ENCODE measurements at places on chromosomes 5 and 9.

DNA sequence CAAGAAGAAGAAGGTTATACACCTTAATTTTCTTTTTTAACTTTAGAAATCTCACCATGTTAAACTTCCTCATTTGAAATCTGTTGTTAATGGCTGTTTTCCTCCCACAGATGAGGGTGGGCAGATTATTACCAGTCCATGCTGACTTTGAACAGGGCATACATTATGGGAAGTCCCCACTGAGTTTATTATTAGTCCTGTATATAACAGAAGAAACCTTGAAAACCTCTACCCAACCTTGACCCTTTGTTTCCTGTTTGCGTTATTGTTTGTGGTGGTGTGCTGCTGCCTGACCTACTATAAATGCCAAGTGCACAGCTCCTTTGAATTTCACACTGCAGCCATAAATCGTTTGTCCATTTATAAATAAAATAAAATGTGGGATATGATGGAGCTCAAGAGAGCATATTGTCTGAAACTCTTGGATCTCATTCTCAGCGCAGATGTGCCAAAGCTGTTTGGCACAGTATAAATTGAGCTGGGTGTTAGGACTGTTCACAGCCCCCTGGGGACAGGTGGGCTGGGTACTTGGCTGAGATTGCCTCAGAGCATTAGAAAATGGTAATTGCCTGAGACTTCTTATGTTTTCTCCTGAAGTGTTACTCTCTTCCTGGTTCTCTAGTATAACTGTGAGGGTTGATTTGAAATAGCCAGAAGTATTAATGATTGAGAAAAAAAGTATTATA lies 139.6 kb downstream of the SPATA31D1 start:
- DNase-seq: no peak

DNA sequence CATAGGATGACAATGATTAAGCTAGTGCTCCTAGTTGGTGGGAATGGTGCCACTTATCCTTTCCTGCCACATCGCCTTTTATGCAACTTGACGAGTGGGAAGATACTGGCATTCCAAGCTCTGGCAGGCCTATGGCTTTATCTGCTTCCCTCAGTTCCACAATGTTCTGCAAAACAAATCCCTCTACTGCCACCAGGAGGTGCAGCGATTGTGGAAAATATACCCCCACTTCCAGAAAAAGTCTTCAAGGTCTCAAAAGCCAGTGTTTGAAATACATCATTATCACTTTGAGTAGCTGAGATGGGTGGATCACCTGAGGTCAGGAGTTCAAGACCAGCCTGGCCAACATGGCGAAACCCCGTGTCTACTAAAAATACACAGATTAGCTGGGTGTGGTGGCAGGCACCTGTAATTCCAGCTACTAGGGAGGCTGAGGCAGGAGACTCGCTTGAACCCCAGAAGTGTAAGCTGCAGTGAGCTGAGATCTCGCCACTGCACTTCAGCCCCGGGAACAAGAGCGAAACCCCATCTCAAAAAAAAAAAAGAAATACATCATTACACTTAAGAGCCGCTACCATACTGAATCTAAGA lies 3.4 kb downstream of the CLINT1 start:
- peak; percentile 60 for DNase-seq

DNA sequence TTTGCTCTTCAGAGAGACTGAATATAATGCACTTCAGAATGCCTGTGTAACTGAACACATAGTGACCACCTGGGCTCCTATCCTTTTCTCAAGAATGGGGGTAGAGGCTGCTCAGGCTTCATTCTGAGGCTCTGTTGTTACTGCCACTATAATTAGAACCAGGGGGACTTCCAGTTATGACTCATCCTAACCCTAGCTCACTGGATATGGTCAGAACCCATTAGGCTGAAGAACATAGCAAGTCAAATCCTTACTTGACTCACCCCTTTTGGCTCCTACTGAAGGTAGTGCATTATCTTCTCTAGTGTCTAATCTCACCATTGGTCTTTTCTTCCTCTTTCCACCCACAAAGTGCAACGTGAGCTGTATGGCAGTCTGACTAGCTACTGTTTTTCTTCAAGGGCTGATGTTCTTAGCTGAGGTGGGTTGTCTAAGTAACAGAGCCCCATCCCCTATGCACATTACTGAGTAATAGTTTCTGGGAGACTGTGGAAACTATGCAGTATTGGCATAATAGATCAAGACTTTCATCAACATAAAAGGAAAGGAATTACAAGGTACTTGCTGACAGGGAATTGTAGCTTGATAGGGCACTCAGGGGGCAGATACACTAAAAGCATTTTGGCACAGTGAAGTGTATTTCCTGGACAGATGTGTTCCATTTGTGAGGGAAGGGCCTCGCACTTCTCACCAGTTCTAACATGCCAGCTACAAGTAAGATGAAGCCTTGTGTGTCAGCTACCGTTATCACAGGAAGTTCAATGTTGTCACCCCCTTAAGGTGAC lies 431.0 kb upstream of the MEF2C start:
- DNase-seq: no peak

DNA sequence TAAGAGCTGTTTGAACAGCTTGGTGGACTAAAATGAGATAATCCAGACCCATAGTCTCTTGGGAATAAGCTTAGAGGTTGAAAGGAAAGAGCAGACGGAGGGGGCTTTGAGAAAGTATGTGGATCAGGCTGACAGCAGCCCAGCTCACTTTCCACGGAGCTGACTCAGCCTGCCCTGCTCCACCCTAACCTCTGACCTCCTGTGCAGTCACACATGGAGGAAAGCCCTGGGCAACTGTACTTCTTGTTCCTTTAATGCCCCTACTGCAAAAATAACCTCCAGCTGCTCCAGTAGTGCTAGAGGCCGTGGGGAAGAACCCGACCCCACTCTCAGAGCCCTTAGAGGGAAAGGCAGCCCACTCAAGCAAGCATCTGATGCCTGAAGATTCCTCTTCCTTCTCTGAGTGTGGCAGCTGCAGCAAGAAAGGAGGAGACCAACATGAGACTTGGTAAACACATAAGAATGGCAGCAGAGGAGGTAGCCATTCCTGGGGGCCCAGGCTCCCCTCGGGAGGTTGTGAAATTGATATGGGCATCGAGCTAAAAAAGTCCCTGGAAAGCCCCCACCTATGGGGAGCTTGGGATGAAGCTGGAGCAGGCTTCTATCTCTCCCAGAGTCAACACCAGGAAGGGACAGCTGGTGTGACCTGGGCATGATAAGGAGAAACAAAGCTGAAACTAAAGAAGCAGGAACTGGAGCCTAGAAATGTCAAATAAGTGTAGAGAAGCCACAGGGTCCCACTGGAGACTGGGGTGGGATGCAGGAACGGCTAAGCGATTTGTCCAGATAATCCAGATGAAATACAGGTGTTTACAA lies 204.3 kb downstream of the PIK3R1 start:
- no peak for DNase-seq

DNA sequence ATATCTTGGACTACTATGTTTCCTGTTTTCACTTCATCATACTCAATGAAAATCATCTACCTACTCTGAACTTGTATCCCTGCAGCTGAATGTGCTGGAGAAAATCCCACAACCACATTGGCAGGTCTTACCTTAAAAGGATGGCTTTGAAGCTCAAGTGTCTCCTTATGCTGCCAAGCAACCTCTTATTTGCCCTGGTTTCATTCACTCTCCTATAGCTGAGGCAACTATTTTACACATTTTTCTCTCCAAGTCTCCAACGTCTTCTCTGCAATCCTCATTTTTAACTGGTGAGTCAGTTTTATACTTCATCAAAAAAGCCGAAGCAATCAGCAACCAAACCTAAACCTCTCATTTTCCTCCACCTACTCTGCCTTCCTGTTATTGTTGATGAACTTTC lies 49.7 kb downstream of the POU4F3 start:
- DNase-seq: no peak

- no peak for DNase-seq
Observed at GRCh38 chr5:9294793-9295465, 250.9 kb downstream of the SEMA5A start.

DNA sequence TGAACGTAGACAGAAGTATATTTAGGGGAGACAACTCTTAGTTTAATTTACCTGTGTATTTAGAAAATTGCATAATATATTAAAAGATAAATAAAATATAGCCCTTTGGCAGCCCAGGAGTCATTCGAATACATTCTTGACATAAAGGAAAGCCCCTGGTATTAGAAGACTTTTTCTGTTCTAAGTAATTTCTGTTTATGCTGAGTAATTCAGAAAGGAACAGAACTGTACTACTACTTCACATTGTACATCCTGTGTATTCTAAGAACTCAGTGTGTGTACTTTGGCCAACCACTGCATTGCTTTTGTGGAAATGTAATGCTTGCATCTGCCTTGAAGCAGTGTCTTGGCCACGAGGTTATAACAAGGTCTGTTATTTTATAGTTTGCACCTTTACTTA lies 136.4 kb downstream of the KDM4C start:
- no peak for DNase-seq

GRCh38 chr5:108998216-108998615 lies 250.5 kb downstream of the FER start:
- DNase-seq: no peak

DNA sequence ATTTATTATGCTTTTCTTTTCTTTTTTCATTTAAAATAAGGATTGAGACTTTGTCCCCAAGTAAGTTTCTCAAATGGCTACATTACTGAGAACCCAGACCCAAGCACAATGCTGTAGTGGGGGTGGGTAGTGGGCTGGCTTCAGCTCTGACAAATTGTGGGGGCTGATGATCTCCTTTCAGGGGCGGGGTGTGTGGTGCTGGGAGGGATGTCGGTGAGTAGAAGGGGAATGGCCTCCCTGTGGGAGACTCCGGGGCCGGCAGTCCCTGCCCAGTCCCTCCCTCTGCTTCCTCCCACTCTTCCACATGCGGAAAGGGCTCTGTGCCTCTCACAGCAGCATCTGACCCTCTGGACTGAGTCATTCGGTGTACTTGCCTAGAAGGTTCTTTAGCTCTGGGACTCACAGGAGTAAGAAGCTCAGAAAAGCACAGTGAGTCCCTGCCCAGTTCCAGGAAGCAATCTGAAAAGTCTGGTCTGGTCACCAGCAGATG lies 14.3 kb downstream of the CD180 start:
- DNase-seq: no peak

DNA sequence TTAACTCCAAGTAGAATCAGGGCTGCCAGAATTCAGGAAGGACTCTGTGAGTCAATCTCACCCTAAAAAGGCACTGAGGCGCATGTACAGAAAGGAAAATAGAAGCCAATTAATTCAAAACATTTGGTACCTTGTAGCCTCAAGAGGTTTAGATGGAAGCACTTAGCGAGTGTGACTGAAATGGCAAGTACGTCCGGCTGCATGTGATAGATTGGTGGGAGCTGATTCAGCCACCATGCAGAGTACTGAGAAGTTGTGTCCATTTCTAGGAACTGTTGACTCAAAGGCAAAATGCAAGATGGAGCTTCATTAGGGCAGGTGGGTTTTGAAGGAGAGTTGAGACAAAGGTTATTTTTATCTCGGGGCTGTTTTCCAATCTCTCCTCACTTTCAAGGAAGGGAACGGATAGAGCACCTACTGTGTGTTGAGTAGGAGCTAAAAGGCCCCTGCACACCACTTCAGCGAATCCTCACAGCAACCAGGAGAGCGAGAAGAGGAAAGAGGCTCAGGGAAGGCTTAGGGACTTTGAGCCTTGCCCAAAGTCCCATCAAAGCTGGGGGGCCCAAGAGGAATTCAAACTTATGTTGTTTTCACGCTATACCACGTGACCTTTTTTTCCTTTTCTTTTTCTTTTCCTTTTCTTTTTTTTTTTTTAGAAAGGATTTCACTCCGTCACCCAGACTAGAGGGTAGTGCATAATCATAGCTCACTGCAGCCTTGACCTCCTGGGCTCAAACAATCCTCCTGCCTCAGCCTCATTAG lies 34.6 kb upstream of the CPEB4 start:
- DNase-seq: no peak

GRCh38 chr5:172420235-172420939 lies 33.9 kb downstream of the SH3PXD2B start:
- peak; percentile 1 for DNase-seq

DNA sequence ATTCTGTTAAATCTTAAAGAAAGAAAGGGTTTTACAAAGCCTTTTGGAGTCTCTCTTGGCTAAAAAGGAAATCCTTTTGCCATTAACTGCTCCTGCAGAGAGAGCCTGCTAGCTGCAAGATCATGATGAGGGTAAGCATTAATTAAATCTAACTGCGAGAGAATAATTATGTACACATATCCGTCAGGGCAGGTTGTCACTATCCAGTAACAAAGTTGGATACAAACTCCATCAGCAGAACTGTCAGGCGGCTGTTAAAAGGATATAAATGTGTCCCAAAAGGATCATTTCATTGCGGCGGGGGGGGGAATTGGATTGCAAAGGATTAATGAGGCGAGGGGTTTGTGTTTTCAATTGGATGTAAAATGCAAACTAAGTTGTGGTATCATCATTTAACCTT lies 289.3 kb downstream of the ASTN2 start:
- peak; percentile 7 for DNase-seq

DNA sequence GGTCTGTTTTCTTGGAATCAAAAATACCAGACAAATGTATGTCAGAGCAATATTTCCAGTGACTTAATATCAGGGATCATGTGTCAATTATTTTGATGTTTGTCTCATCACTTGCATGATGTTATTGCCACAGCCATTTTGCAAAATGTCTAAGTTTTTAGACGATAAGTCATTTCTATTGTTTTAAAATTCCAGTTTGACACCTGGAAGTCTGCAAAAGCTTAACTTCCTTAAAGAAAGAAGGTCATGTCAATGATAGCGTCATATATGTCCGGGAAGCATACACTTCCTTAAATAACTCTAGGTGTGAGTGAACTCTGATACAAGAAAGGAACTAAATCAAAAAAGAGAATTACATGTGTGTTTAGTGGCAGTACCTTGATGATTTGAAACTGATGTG lies 259.5 kb downstream of the EDIL3 start:
- no peak for DNase-seq

DNA sequence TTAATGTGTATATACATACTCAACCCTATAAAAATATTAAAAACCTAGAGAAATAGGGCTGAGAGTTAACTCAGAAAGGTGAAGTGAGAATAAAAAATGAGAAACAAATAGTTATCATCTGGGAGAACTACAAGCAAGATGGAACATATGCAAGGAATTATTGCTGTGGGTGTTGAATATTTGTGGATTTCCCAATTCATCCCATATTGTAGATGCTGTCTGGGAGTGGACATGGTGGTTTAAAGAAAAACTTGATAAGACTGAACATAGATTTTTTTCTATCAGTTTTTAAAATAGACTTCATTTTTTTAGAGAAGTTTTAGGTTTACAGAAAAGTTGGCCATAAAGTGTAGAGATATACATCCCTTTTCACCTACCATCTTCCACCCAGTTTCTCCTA lies 263.5 kb downstream of the SPATA31D1 start:
- no peak for DNase-seq

DNA sequence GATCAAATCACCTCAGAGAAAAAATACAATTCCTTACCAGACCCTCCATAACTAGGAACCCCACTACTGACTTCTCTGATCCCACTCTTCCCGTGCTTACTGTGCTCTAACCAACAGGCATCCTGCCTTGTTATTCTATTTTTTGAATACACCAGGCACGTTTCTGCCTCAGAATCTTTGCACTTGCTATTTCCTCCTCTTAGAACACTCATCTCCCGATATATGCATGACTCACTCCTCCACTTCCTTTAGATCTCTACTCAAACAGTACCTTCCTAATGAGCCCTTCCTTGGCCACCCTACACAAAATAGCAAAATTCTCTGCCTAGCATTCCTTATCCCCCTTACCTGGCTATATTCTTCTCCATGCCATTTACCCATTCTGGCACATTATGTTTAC lies 43.9 kb downstream of the MAPKAP1 start:
- no peak for DNase-seq

GRCh38 chr9:72818385-72818784 lies 134.5 kb downstream of the ALDH1A1 start:
- DNase-seq: no peak
